Dorsolateral prefrontal cortex (tissue), 122 donors: ENCODE measurements at places on chromosomes 11 and 22. TPM values are rescaled to one million over a fixed set of nuclear protein-coding genes. Genes with fewer than 3 reads are reported as not detected.

The DSCAML1 gene
- 36.9 TPM for total RNA-seq

The BDNF gene
- total RNA-seq: 2.6 TPM

The AIFM3 gene
- total RNA-seq: 85.3 TPM

The ANGPTL5 gene
- 0.29 TPM for total RNA-seq

The PRDM11 gene
- 31.6 TPM for total RNA-seq
